ENCODE measurements at places on chromosomes 2 and 18.

GRCh38 chr18:74951165-74951760 is 257.7 kb downstream of the PTGR3 start:
- peak; percentile 47 for DNase-seq

DNA sequence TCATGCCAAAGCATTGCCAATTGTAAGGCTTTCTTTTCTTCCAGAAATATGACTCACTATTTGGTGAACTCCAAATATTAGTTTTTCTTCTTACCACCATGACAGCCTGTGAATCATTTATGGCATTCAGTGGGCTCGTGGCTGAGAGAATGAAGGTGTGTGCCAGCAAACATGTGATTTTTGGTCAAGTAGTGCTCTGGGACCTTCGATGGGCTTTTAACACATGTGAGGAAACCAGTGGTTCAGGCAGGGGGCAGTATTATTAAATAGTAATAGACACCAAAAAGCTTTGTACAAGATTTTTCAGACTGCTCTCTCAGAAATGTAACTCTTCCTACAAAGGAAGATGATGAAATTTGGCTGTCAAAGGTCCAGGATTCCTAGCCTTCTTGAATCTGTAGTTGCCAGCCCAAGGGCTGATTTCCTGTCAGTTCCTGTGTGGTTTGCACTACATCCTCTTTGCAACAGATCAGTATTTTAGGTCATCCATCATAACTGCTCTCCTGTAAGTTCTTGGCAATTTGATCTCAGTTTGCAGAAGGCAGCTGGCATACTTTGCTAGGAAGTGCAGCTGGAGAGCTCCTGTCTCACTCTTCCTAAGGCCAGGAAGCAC is 64.3 kb downstream of the BABAM2 start:
- DNase-seq, result peak; percentile 100

DNA sequence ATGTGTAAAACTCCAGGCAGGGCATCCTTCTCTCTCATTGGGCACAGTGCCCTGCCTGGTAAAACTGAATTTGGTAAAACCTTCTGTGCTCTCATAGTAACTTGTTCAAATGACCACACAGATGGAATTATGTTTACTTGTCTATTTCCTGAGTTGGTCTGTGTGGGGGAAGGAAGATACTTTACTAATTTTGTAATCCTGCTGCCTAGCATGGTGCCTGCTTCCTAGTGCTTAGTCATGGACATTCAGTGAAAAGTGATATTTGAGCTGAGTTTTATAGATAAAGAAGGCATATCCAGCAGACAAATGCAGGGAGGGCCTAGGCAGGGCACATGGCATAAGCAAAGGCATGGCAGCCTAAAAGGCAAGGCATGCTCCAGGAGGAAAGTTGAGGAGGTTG is 199.4 kb downstream of the FSHR start:
- peak; percentile 33 for DNase-seq

DNA sequence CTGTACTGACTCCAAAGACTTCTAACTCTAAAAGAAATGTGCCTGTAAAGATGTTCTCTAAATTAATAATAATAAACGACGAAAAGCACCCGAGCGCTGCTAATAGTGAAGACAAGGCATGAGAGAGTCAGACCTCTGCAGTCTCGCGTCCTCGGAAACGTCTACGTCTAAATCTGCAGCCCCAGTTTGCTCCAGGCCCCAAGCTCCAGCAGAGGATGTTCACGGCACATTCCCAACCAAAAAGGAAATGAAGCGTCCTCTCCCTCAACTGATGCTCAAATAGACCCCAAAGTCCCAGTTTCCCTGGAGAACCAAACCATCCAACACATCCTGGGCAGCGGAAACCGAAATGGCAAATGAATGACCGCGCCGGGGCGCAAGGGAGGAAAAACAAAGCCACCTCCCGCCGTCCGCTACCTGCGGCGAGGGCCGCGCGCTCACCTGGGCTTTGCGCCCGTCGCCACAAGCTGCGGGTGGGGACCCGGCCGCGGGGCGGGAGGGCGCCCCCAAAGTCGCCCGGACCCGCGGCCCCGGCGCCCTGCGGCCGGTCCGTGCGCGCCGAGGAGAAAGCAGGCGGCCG is 47.1 kb upstream of the CCDC150 start:
- DNase-seq, result peak; percentile 6

DNA sequence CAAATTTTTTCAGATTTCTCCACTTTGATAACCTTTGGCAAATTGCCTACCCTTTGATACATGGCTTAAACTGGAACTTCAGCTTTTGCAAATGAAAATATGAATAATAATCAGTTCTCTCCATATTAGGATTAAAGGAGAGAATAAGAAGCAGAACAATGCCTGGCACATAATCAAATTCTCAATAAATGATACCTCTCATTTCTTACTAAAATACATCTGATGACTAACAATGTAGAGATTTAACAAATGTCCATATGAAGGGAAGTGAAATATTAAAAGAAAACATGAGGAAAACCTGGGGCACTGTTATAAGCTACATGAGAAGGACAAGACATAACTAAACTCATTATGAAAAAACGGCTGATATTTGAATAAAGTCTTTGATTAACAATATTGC is 1103.6 kb downstream of the LRP1B start:
- no peak for DNase-seq

GRCh38 chr2:94979406-94980375 is 45.8 kb upstream of the MAL start:
- no peak for DNase-seq

- no peak for DNase-seq
These were observed 66.1 kb downstream of the ASB1 start for GRCh38 chr2:238492840-238493239.

- DNase-seq, result peak; percentile 40
These were observed 132.1 kb downstream of the SH3RF3 start for GRCh38 chr2:109260886-109261700.
